GM04503 (cell line): ENCODE measurements at places on chromosomes 5 and 9.

- DNase-seq, result no peak
These were observed 797.9 kb downstream of the TLE4 start for GRCh38 chr9:80369641-80370040.

DNA sequence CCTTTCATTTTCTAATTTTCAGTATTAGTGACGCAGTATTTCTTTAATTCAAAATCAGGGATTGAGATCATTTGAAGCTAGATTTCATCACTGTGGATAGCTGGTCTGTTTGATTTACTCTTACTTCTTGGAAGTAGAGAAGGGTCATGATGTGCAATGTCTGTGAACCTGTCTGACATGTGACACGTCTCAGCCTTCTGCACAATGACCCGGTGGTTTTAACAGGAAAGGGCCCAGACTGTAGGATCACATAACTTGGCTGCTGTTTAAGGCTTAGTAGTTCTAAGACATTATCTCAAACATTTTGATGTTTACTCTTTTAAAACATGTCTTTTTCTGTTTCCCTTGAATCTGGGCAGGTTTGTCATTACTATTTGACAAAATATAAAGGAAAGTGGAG is 823.3 kb upstream of the NUDT12 start:
- DNase-seq, result no peak

- no peak for DNase-seq
These were observed 26.9 kb upstream of the CEMIP2 start for GRCh38 chr9:71795097-71795813.

DNA sequence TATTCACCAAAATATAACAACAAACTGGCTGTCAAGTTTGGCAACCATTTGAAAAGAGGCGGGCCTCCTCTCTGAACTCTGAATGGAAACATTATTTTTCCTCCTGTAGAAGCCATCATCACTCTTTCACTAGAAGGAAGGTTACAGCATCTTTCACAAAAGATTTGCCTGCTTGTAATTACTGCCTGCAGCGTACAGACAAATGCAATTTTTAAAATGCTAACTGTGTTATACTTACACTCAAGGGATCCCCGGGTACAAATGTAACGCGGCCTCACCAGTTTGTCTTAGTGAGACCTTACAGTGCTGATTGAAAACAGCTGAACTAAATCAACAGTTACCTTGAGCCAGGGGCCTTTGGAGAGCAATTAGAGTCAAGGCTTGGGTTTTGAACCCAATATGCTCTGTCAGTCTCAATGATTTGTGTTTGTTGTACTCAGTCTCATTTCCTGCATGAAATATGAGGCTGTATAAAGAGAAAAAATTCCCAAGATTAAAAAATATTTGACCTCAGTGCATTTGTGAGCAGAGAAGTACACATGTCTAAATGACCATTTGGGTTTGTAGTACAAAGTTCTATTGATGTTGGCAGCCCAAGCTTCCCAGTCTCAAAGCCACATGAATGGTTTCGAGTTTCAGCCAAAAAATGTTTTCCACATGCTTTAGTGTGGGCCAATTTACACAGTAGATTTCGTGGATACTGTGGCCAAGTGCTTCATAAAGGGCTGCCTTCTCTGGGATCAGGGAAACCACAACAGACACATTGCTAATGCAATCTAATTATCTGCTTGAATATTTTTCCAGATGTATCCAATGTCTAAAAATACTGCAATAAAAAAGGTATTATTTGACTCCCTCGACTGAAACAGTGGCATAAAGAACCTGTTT is 500.0 kb downstream of the SPATA31D1 start:
- DNase-seq, result peak; percentile 85

DNA sequence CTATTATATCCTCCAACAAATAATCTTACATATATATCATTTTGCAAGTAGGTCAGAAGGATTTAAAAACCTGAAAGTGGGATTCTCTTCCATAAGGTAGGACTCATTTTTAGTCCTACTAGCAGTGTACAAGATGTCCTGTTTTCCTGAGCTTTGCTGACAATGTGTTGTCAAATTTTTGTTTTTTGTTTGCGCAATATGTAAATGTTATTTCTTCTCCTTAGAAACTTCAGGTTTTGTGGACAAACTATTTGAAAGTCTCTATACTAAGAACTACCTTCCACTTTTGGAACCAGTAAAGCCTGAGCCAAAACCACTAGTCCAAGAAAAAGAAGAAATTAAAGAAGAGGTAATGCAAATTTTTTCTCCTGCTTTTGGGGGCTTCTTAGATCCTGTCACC is 19.8 kb downstream of the RBM27 start:
- no peak for DNase-seq

DNA sequence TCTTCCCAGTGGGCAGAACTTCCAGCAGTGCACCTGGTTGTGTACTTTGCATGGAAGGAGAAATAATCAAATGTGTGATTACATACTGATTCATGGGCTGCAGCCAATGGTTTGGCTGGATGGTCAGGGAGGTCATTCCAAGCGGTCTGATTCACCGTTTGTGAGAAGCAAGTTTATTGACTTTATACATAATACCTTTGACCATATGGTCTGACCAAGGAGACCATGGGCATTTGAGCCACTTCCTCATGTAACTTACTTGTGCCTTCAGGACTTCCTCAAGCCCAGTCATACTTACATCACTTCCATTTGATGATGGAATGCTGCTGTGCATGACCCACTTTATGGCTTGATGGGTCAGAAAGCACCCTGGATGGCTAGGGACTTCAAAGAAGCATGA is 41.1 kb downstream of the DAP start:
- DNase-seq, result peak; percentile 55

DNA sequence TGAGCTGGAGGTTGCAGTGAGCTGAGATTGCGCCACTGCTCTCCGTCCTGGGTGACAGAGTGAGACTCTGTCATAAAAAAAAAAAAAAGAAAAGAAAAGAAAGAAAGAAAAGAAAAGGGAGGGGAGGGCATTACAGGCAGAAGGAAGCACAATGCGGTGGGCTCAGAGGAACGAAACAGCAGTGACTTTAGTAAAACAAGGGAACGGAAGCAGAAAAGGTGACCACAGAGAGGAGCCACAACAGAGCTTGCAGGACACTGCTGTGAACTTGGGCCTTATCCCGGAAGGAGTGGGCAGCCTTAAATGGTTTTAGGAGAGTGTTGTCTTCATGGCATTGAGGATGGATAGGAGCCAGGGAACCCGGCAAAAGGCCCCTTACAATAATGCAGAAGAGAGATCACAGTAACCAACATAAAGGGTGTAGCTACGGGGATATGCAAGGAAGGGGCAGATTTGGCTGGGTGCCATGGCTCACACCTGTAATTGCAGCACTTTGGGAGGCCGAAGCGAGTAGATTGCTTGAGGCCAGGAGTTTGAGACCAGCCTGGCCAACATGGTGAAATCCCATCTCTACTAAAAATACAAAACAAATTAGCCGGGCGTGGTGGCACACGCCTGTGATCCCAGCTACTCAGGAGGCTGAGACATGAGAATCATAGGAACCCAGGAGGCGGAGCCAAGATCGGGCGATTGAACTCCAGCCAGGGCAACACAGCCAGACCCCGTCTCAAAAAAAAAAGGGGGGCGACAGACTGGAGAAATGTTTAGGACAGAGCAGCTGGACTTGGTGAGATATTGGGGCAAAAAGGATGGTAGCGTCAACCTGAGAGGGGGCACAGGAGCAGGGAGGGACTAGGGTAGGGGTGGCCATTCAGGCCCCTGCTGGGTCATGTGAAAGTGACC is 83.9 kb upstream of the ZBTB43 start:
- no peak for DNase-seq

DNA sequence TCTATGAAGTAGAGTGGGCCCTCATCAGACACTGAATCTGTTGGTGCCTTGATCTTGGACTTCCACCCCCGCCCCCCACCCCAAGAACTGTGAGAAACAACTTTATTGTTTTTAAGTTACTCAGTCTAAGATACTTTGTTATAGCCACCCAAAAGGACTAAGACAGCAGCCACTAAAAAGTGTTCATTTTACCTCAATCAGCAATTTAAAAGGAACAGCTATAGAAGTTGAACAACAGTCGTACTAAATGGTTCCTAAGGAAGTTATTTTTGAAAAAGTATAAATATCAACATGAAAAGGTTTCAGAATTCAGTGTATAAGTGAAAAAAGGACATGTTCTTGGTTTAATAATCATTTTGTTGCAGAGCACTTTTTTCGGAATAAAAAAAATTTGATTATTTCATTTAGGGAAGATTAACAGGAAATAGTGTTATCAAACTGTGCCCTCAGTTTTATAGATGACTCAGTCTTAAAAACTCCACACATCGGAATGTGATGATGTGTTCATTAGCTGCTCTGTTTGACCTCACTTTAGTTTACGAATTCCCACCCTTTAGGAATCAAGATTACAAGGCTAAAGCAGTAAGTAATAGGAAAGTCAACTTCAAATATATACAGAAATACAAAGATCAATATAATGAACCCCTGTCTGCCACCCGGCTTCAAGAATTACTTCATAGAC is 71.2 kb downstream of the MTAP start:
- DNase-seq, result no peak

DNA sequence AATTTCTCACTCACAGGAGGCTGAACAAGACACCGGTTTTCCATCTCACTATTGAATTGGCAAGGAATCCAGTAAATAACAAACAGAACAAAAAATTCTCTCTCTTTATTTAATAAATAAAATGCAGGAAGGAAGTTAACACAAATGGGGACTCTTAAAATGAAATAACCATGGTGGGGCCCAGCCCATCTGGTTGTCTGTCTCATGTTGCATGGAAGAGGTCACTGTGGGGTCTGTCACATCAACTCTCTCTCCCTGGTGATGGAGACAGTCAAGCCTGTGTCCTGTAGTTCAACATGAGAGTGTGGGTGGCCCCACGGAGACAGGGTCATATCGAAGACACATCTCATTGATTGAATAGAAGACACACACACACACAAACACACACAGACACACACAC is 297.7 kb downstream of the IRX2 start:
- DNase-seq, result no peak

GRCh38 chr5:163502521-163502920 is 2.9 kb upstream of the MAT2B start:
- no peak for DNase-seq

- DNase-seq, result no peak
These were observed 297.9 kb downstream of the EFNA5 start for GRCh38 chr5:107372723-107373450.

- DNase-seq, result no peak
These were observed 35.2 kb downstream of the FKTN start for GRCh38 chr9:105593145-105593544.
